ENCODE measurements at places on chromosomes 1 and 21.

DNA sequence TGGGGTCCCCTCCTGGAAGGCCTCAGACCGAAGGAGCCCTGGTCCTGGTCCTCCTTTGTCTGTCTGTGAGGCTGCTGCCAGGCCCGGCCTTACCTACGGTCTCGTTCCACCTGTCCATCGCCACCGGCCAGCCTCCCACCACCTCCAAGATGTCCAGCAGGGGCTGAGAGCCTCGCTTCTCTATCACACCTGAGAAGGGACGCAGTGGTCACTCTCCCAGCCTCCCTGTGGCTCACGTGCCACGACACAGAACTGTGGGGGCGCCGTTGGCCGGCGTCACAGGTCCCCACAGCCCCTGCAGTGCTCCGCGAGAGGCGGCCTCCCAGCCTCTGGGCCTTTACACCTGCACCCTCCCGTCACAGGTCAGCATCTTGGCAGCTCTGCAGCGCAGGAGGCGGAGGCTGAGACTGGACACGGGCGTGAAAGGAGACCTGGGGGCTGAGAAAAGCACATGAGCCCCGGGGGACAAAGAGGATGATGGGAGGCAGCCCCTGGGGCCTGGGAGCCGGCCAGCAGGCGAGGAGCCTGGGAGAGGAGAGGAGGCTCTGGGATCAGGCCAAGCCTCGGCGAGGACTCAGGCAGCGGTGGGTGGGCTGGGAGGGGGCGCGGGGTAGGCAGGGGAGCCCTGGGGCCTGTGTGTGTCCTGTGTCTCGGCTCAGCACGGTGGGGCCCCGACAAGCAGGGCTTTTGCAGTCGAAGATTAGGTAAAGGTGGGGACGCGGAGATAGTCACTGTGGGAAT lies 20.5 kb downstream of the PRXL2B start:
- no peak for DNase-seq

- peak; percentile 74 for DNase-seq
Observed at GRCh38 chr1:19450811-19451515, 34.4 kb downstream of the CAPZB start.

DNA sequence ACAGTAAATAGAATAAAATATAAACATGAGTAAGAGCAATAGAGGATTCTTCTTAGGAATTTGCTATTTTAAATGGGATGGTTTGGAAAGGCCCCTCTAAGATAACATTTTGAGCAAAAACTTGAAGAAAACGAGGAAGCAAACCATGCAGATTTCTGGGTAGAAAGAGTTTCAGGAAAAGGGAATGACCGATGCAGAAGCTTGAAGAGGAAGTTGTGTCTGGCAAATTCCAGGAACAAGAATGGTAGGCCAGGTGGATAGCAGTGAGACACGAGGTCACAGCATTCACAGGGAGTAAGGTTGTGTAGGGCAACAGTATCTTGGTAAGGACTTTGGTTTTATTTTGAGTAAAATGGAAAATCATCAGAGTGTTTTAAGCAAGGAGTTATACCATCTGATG lies 108.9 kb downstream of the PEX14 start:
- DNase-seq, result no peak

GRCh38 chr1:17080880-17081279 lies 27.0 kb upstream of the SDHB start:
- DNase-seq, result no peak

DNA sequence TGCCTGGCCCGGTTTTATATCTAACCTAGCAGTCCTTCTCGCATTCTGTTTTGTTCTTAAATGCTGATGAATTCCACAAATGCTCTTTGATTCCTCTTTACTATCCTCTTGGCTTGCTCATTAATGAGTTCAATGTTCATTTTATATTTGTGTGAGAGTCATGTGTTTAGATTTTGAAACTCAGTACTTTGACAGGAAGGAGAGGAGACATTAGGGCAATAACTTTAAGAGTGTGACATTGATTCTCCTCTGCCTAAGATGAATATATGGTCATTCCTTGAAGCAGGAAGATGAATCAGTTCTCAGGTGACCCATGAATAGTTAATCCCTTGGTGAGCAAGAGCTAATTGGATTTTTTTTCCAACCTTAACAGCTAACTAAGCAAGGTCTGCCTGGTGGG lies 84.1 kb downstream of the MRPS6 start:
- no peak for DNase-seq

DNA sequence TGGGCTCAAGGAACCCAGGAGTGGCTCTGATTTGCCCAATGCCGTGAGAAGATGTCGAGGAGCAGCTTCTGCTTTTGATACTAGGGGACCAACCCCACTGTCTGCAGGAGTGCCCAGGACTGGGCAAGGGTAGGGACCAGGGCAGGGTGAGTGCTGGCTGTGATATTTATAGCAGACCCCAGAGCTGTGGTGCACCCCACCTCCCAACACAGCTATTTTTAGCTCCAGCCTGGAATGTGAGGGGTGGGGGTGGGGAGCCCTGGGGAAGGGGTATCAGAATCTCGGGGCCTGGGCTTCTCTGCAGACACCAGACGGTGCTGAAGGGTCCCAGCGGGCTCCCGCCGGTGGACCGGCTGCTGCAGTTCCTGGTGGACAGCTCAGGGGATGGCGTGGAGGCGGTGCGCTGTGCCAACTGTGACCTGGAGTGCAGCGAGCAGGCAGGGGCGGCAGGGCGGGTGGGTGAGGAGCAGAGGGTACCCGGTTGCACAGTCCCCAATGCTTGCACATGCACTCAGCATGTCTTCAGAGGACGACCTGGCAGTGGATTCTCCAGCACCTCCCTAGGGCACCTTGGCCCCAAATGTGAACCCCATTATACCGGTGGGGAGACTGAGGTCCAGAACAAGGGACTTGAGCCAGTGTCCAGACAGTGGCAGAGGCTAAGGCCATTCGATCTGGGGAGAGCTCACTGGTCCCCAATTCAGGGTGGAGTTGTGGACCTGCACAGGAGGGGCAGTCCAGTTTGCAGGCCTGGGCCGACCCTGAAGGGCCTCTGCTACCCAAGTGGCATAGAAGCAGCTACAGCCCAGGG lies 1.4 kb downstream of the RNF207 start:
- no peak for DNase-seq

- no peak for DNase-seq
Observed at GRCh38 chr1:93814795-93815340, 64.1 kb downstream of the DNTTIP2 start.

GRCh38 chr1:184754476-184755225 lies at the start of gene EDEM3:
Gene EDEM3, minus strand, starts transcription at chr1:184754858. Its CDS starts 212 bp downstream, at chr1:184754646.
- peak; percentile 99 for DNase-seq

DNA sequence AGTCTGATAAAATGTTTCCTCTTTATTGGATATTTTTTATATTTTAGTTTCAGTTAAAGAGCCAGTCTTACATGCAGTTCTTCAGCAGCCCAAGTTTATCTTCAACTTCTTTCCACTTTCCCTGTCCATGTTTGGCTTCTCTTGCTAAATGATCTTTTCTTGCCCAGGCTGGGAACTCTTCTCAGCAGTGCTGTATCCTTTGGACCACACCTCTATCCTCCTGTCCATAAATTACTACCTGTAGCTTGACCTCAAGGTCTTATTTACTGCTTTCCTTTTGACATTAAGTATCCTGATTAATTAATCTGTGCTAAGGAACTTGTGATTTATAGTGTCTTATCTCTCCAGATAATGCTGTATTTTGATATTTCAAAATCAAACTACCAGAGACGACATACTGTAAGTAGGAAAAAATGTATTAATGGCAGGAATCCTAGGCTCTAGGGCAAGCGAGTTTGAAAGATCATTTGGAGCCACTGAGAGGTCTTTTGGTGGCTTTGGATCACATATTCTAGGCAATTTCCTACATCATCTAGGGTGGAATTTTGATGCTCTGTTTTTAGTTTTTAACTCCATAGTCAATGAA lies 20.5 kb upstream of the PDC start:
- DNase-seq, result no peak
